ENCODE measurements at places on chromosomes 7 and 10. TPM values are rescaled to one million over a fixed set of nuclear protein-coding genes. Genes with fewer than 3 reads are reported as not detected.

DNA sequence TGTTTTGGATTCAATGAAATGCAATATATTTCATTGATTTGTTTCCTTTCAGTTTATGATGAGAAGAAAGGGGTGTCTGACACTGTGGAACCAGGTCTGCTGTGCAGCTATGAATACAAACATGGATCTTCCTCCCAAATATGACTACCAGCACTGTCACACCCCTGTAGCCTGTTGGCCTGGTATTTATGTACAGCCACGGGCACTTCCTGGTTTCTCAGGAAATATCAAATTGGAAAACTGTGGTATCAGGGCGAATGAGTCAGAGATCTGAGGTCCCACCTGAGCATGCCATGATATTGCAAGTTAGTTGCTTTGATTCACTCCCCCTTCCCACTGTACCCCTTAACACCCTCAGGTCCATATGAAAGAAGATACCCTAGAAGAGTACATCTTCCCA, 87.8 kb downstream of the DNMBP start:
- no peak for DNase-seq

DNA sequence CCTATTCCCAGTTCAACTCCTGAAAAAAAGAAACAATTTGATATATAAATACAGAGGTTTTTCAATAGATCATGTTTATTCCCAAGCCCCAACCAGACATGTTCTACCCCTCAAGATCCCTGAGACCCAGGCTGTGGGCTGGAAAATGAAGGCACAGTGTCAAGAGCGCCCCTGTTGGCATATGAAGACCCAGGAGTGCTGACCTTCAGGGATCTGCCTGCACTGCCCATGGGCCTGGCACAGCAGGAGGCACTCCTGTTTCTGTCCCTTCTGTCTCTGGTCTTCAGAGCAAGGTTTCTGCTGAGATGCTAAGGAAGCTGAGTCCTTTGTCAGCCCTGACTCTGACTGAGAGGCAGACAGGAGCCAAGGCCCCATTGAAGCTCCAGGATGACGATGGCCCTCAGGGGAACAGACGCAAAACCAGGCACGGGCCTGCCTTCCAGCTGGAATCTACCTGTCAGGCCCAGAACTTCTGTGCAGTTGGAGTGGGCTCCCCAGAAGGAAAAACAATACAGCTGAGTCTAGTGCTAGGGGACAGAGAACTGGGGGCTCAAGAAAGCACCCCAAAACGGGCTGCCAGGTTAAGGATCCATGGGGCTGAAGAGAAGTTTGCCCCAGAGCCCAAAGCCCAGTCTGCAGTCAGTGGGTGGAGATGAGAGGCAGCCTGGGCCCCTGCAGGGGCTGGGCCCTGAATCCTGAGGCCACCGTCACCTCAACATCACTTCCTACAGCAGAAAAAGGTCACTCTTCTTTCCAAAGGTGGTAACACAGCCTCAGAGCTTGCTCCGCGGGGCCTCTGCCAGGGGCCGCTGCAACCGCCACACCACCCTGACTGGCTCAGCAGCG, 6.7 kb upstream of the AIFM2 start:
- DNase-seq = no peak

DNA sequence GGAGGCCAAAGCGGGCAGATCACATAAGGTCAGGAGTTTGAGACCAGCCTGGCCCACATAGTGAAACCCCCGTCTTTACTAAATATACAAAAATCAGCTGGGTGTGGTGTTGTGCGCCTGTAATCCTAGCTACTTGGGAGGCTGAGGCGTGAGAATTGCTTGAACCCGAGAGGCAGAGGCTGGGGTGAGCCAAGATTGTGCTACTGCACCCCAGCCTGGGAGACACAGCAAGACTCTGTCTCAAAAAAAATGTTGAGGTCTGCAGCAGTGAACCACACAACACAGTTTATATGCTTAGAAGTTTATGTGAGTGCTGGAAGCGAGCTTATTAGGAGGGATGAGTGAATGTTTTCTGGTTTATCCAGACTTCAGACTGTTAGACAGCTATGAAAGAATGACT, 10.4 kb downstream of the LHPP start:
- no peak for DNase-seq

GRCh38 chr7:36202398-36202797, 49.3 kb downstream of the EEPD1 start:
- no peak for DNase-seq

DNA sequence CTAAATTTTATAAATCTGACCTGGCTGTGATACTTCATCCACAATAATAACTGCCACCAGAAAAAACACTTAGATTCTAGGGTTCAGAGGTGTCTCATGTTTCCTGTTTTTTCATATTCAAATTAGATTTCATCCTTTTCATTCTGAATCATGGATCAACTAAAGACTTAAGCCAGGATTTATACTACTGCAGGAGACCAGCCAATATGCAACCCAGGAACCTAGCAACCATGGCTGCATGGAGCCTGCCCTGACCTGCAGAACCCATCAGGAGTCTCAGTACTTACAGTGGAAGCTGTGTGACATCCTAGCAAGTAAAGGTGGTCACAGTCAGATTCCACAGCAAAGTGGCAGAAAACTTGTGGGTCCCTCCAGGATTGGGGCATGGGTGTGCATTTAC, 40.5 kb upstream of the RNF148 start:
- no peak for DNase-seq

DNA sequence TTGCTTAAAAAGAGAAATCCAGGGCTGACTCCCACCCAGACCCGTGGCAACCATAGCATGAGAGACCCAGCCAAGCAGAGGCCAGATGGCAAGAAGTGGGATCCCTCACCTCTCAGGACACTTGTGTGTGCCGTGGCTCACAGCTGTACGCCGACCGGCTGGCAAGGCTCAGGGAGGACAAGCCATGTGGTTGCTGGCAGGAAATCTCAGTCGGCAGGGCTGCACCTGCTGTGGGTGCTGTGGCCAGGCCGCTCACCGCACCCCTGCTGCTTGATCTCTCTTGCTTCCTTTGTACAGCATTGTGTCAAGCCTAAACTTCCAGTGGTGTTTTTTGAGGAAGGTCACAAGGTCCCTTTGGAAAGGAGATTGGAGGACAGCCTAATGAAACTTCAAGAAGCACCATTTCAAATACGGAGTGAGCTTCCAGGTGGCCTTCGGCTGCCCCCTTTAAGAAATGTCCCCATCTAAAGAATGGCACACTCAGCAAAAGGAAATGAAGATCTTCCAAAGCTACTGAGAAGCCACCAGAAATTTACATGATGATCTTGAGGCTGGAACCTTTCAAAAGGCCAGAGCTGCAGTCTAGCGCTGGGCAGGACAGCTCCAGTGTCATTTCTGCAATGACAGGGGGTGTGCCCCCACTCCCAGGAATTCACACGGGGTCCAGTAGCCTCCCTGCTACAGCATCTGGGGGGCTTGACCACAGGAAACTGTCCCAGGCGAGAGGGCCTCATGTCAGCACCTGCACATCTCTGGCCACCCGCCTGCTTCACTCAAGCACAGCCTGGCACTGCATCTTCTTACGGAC, 409.0 kb upstream of the MGMT start:
- no peak for DNase-seq

DNA sequence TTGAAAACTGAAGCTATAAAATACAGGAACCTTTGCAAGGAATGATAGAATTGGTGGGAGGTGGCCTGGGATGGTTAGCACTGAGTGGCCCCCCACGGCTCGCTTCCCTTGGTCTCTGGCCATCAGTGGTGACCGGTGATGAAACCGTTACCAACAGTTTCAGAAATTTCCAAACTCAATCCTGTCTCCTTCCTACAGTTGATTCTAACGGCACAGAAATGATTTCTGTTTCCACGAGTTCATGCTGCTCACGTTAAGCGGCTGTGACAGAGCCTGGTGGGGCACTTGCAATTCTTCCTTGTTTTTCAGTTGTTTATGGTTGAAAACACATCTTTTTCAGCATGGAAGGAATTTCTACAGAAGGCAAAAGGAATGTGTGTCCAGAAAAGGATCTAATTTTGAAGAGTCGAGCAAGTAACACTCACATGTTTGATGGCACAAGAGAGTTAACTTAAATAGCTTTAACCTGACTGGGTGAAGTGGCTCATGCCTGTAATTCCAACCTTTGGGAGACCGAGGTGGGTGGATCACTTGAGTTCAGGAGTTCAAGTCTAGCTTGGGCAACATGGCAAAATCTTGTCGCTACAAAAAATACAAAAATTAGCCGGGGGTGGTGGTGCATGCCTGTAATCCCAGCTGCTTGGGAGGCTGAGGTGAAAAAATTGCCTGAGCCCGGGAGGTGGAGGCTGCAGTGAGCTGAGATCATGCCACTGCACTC, 100.1 kb downstream of the DNAJB6 start:
- DNase-seq = peak; percentile 2

GRCh38 chr7:129169171-129169671, 19.2 kb upstream of the SMO start:
- DNase-seq = no peak

GRCh38 chr10:26831936-26832335, 28.8 kb downstream of the ABI1 start:
- peak; percentile 73 for DNase-seq

DNA sequence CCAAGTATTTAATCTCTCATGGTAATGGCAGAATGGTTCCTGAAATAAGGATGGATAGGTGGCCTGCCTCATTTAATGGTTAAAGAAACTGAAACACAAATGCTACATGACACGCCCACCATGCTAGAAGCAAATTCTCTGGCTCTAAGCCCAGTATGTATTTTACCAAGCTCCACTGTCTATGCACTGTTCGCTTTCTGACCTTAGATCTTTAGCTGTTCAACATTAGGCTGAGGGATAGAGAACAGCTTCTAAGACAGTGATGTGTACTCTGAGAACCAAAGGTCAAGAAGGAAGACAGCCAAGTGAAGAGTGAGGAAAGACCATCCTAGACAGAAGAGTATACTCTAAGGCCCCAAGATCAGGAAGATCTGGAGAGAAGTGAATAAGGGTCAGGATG, 26.6 kb downstream of the FAM3C start:
- peak; percentile 66 for DNase-seq

DNA sequence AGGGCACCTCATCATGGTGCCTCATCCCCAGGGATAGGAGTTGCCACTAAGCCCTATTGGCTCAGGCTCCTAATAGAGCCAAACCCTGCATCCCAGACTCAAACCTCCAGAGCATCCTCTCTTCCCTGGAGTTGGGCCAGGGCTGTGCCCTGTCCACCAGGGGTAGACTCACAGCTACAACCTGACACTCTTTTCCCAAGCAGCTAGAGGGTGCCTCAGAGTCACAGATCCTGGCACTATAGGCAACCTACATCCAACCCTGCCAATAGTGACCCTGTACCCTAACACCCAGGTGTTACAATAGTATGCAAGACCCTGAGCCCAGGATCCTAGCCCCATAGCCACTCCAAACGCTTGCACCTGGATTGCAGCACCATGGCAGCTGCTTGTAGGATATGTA, 64.0 kb upstream of the PLA2G12B start:
- DNase-seq = no peak

- DNase-seq = peak; percentile 95
Observed at GRCh38 chr10:13707156-13707881, 120.6 kb downstream of the PRPF18 start.

DNA sequence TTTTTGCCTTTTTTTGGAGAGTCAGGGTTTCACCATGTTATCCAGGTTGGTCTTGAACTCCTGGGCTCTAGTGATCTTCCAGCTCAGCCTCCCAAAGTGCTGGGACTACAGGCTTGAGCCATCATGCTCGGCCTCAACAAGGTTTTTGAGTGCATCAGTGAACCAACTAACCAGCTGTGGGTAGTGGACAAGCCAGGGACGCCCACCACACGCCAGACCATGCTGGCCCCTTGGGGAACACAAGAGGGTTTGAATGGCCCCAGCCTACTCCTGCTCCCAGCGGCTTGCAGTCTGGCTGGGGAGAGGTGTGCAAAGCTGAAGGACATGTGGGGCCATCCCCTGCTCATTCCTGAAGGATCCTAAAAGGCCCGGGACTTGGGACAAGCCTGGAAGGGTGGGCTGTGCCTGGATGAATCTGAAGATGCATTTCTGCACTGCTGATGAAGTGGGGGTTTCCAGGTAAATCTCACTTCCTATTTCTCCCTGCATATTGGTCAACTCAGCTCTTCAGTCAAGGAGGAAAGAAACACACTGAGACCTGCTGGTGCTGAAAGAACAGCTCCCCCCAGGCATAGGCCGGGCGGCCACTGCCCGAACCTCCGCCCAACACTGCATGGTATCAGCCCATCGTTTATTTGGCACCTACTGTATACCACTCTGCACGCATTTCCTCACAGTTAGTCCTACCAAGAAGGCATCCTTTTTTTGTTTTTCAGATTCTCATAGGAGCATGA, 6.9 kb downstream of the MMD2 start:
- peak; percentile 9 for DNase-seq

GRCh38 chr10:86658261-86658741, 4.0 kb downstream of the OPN4 start:
- no peak for DNase-seq

DNA sequence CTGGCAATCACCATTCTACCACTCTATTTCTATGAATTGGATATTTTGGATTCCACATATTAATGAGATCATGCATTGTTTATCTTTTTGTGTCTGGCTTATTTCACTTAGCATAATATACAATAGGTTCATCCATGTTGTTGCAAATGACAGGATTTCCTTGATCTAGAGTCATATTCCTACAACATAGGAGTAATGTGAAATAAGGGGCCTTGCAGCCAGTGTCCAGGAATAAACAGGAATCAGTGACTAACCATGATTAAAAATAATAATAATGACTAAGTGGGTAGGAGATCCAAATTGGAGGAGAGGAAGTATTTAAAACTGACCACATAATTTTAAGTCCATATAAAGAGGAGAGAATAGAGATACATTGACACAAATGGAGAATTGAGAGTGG, 49.9 kb downstream of the SCIN start:
- no peak for DNase-seq

DNA sequence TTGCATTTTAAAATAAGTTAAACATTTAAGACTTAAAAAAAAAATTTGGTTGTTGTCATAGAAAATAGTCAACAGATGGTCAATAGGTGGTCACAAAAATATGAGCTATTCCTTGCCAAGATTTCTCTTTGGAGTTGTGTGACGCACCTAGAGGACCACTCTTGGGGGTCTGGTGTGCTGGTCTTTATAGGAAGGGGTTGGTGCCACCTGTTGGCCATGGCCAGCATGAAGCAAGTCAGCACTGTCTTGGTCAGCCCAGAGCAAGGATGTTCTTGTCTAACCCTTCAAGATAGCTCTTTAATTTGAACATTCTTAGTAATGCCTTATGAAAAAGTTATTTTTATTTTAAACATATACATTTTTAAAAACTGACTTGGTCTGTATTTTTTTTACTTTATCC, 267.9 kb upstream of the CNTNAP2 start:
- DNase-seq = no peak

- no peak for DNase-seq
Observed at GRCh38 chr7:17719998-17720397, 220.3 kb downstream of the SNX13 start.

DNA sequence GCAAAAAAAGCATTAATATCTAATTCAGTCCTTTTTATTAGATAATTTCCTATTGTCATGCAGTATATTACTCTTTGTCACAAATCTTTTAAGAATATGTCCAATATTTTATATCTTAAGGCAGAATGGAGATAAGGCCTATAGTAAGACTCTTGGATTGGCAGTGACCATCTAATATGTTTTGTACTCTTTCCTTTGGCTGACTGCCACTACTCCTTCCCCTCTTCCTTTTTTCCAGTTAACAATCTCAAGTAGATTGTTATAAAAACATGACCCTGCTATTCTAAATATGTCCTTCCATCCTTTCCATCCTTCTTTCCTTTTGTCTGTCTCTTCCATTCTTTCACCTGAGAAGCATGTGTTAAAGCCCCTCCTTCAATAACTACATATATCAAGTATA, 92.8 kb upstream of the TMEM168 start:
- no peak for DNase-seq

PDE1C gene
- 4.7 TPM for total RNA-seq

TDRD1 gene
- 0.64 TPM for total RNA-seq

CFTR gene
- total RNA-seq = 0.43 TPM

ITPRID1 gene
- not detected for total RNA-seq

TMEM270 gene
- not detected for total RNA-seq

NEUROD6 gene
- not detected for total RNA-seq

ZNF365 gene
- total RNA-seq = 6.1 TPM
